ENCODE measurements at places on chromosomes 2 and 18.

GRCh38 chr2:179860255-179861026 lies 971 bp downstream of the ZNF385B start:
- no peak for DNase-seq

DNA sequence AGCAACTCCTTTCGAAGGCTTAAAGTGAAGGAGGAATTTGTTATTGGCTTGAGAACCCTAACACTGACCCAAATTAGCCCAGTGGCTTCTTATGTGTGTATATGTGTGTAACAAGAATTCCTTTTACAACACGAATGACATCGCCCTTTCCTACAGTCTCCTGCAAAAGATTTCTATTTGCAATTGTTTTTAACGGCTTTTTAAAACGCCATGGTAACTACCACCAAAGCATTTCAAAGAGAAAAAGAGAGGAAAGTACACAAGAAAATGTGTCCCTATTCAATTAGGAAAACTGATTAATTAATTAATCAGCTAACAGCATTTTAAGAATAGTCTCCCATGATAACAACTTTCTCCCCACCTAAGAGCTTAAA lies 58.1 kb downstream of the PAX3 start:
- no peak for DNase-seq

- DNase-seq: no peak
These were observed 83.3 kb downstream of the SP3 start for GRCh38 chr2:173881886-173882285.

DNA sequence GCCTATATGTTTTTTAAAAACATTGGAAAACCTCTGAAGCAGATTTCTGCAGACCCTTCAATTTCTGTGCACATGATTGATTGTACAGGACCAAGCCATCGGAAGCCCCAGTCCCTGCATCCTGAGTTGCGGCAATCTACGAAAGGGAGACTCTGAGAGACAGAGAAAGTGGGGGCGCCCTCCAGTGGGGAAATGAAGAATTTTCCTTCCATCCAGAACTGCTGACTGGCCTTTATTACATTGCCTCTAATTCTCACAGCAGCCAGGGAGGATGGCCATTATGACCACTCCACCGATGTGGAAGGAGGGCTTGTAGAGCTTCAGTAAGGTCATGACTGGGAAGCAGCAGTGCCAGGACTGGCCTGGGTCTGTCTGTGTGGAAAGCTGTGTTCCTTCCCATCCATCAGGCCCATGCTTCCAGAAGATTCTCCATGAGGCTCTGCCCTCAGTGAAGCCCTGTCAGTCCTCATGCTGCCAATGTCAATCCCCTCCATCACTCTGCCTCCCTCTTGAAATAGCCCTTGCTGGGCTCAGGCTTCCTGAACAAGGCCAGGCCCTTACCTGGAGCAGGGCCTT lies 20.0 kb upstream of the RESP18 start:
- peak; percentile 38 for DNase-seq

- no peak for DNase-seq
These were observed 21.9 kb upstream of the MGAT5 start for GRCh38 chr2:134231965-134232340.

GRCh38 chr2:20143263-20143662 lies 81.7 kb downstream of the SDC1 start:
- no peak for DNase-seq

DNA sequence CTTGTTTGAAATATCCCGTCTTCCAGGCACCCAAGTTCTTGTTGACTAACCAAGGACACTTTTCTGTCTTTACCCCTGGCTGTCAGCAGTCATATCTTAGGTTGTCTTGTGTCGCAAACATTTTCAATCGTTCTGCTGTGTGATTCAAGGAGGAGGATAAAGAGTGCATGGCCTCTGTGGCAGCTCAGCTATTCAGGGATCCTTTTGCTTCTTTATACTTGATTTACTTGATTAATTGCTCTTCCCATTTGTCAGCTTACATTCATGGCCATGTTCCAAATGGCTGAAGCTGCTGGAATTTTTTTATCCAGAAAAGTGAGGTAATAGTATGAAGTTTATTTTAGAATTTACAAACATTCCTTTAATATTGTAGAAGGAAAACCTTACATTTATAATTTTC lies 97.3 kb upstream of the FZD5 start:
- no peak for DNase-seq

GRCh38 chr2:157179324-157180105 lies 78.0 kb upstream of the GALNT5 start:
- no peak for DNase-seq

GRCh38 chr2:70923378-70924015 lies 12.2 kb upstream of the ATP6V1B1 start:
- no peak for DNase-seq
